ENCODE measurements at places on chromosomes 2 and 18.

DNA sequence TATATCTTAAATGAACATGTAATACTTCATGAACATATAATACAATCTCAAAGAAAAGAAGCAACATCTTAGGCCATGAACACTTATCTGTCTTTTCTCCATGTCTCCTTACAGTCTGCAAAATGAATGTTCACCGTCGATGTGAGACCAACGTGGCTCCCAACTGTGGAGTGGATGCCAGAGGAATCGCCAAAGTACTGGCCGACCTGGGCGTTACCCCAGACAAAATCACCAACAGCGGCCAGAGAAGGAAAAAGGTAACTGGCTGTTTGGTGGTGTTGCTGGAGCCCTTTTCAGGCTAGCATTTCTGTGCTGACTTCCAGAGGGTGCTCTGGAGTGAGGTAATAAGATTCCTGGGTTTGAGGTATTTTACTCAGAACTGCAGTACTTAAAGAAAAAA is 295.9 kb upstream of the EPAS1 start:
- no peak for DNase-seq

DNA sequence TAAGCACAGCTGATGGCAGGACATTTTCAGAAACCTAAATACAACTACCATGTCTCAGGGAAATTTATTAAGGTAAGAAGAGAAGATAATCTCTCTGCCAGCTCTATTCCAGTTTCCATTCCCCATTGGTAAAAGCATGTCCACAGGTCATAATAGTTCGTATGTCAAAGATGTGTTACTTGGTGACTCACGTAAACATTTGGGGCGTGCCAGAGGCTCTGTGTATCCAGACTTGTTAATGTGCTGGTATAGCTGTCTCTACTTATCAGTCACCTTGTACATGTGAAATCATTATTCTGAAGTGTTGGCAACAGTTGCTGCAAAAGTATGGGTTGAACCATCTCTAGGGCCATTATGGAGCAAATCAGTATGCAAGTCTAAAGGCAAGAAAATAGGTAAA is 1345.1 kb downstream of the SUCLG1 start:
- no peak for DNase-seq

DNA sequence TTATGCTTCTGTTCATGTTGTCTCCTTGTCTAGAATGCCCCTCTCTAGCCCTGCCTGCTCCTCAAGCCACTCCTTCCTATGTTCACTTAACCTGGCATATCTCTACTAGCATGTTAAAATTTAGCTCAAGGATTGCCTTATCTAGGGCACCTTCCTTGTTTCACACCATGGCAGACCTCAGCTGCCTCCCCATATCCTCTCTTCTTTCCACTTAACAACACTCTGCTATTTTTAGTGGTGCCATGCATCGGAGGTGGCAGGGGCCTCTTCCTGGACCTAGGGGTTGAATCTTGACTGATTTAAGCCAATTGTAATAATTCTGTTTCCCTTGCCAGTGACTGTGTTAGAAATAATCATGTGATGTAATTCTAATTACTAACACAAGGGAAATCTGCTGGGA is 36.9 kb upstream of the FAM98A start:
- DNase-seq: no peak

DNA sequence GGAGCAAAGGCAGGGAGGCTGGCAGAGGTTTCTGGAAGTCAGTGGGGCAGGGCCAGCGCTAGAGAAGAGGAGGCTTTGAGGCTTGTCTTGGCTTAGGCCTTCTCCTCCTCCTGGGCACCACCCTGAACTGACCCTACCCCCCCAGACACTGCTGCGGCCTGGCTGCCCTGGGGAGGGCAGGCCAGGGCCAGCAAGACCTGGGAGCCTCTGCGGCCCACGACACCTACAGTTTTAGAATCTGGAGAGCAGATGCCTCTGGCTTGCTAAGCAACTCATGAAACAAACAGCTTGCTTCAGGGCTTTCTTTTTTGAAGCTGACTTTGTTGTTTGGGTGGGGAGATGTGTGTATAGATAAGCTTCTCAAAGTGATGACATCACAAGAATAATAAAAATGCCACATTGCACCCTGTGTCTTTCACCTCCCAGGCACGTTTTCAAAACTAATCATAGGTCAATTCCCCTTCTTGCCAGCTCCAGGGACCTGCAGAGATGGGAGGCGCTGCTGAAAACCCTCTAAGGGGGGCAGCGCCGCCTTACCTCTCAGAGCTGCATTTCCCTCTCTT is 46.2 kb upstream of the SMAD7 start:
- DNase-seq: peak; percentile 70

- no peak for DNase-seq
Measured at GRCh38 chr2:179691235-179691634, 170.2 kb downstream of the ZNF385B start.

- no peak for DNase-seq
Measured at GRCh38 chr18:76953583-76954233, 131.4 kb downstream of the ZNF236 start.

GRCh38 chr2:236051351-236051750 is 116.8 kb downstream of the GBX2 start:
- DNase-seq: no peak

DNA sequence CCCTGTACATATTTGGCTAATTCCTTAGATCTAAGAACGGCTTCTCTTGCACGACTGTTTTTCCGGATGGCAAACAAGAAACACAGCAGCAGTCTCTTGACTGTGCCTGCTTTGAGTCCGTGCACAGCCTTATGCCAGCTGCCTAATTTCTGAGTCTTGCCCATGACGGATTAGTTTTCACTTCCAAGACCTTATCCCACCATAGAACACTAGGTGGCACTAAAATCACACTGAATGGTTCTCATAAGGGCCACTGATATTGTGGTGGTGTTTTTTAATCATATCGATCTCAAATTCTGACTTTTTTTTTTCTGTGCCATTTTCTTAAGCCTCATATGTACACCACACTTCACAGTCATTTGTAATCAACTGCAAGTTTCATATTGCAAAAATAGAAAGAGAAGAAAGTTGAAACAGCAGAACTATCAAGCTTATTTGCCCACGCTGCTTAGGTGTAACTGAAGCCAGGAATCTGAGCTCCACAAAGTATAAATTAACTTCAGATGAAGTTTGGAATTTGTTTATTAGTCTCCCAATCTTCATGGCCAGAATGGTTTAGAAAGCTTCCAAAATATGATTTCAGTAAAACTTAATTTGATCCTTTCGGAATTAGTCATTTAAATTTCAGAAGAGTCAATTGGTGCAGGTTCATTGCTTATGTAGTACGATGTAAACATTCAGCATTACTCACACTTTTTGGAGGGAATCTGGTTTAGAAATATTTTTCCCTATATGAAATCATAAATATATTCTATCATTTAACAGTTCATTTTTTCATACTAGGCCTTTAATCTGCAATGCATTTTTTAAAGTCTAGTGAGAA is 45.5 kb upstream of the SCN7A start:
- peak; percentile 45 for DNase-seq

DNA sequence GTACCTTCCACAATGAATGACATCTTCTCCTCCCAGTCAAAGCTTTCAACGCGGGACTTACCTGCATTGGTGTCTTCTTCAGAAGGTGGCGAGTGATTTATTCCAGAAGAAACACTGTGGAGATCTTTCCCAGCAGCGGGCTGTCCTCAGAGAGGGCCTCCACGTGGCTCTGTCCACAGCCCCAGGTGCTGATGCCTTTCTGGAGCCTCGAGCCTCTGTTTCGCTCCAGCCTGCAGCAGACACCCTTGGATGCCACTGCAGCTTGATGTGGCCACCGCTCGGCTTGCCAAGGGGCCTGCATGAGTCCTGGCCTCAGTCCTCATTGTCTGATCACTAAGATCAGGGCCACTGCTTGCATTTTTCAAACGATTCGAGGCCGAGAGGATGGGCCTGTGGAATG is 46.6 kb upstream of the GALR1 start:
- DNase-seq: no peak
